ENCODE measurements at places on chromosomes 3 and 15.

GRCh38 chr3:127822041-127822681 lies at the start of gene MGLL:
TSS of gene MGLL (minus strand) at chr3:127822515. CDS start at chr3:127822318, 197 bp downstream.
- DNase-seq: no peak

DNA sequence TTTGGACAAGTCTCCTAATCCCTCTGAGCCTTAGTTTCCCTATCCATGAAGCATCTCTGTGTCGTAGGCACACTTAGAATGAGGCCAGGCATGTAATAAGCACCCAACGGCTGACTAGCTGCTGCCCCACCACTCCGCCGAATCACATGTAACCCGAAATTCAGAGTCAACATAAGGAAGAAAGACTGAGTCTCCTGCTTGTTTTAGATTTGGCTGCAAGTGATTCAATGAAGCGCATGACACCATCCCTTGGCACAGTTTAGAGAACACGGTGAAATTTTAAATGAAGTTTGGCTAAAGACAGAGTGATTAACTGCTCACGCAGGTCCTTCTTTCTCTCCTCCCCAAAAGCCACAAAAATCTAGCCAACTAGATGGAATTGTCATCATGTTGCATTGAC lies 279.2 kb downstream of the TLE3 start:
- DNase-seq: no peak

DNA sequence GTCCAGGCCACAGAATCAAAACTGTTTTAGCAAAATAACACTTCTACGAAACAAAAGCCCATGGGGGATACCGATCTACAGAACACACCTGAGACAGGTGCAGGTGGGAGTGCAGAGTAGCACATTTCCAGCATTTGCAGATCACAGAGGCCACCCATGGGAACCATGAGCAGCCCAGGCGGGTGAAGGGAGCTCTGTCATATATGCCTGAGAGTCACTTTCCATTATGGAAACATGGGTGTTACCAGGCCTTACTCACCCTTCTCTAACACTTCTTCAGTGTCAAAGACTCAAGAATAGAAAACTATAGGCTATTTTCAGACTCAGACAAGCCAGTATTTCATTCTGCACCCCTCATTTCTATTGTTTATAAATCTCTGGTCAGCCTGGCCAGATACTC lies 3.5 kb downstream of the PLA1A start:
- DNase-seq: no peak

GRCh38 chr3:82802501-82802900 lies 1041.1 kb upstream of the GBE1 start:
- no peak for DNase-seq

DNA sequence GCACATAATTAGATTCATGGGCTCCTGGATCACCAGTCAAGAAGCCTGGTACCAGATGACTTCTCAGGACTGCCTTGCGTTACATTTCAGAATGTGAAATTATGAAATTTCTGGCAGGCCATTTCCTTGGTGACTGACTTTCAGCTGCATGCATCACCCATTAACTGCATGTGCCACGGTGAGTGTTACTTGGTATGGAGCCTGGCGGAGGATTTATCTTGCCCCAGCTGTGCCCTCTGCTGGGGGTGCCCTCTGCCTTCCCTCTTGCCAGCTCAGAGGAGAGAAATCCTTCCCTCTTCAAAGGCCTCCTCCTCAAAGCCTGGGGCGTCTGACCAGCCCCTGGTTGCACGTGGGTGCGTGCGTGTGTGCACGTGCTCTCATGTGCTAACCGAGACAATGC lies 57.7 kb upstream of the CTSH start:
- DNase-seq: no peak

GRCh38 chr3:27596334-27596841 lies 112.2 kb upstream of the SLC4A7 start:
- DNase-seq: no peak

GRCh38 chr3:184361932-184362667 lies 590 bp downstream of the POLR2H start:
- peak; percentile 64 for DNase-seq

All from NCI-H748 treated with DMSO at 0.1 percent for 48 hours (cell line).